ENCODE measurements at places on chromosomes 3 and 15.

- no peak for DNase-seq
These were observed 471.8 kb downstream of the GRM7 start for GRCh38 chr3:7332696-7333095.

GRCh38 chr3:136838641-136839555 is 20.0 kb downstream of the SLC35G2 start:
- DNase-seq, result no peak

GRCh38 chr3:23389089-23389488 is 186.0 kb downstream of the UBE2E2 start:
- DNase-seq, result no peak

- no peak for DNase-seq
These were observed 372.1 kb downstream of the SHQ1 start for GRCh38 chr3:72476139-72476483.

DNA sequence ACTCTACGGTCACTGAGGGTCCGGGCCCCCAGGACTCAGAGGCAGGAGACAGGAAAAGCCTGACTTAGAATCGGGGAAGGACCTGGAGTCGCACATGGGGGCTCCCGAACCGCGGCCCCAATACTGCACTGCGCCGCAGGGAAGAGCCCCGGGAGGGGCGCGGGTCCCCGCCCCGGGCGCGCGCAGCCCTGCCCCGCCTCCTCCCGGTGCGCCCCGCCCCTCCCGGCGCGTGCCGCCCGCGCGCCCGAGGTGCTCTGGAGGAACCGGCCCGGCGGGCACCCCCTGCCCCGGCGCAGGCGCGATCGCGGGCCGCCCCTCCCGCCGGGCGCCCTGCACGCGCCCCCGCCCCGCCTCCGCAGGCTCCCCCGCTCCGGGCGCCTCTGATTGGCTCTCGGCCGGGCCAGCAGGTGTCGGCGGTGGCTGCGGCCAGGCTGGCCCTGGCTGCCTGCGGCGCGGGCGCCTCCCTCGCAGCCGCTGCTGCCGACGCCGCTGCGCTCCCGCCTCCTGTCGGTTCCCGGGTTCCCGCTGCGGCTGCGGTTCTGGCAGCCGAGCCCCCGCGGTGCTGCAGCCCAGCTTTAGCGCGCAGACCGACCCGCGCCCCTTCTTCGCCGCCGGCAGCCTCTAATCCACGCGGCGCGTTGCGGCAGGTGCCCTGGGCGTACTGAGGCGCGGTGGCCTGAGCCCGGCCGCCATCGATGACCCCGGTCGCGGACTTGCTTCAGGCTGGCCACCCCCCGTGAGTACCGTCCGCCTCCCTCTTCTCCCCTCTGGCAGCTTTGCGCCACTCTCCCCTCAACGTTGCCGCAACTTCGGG is at the start of gene MYRIP:
Gene MYRIP, plus strand, starts transcription at position 429 of the 814 bp plus-strand sequence. CDS start 91,208 bp downstream, outside the sequence.
- peak; percentile 70 for DNase-seq

DNA sequence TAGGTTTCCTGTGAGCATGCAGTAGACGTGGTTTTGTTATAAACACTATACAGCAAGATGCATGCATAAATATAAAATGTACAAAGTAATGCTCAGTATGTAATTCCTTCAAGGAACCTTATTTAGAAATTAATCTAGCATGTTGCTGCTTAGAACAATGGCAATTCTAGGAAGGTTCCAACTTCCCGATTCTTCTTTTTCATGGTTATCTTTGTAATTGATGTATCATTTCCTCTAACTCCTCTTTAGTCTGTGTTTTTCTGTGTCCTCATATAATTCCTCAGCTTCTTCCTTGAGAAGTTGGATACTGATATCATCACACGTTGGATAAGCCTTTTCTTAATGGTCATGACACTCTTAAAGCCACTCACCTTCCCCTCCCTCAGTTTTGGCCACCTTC is 3.5 kb downstream of the TSEN2 start:
- no peak for DNase-seq

- DNase-seq, result no peak
These were observed 109.5 kb downstream of the PEX5L start for GRCh38 chr3:179927191-179927590.

GRCh38 chr3:119069725-119070124 is 35.1 kb upstream of the IGSF11 start:
- no peak for DNase-seq

DNA sequence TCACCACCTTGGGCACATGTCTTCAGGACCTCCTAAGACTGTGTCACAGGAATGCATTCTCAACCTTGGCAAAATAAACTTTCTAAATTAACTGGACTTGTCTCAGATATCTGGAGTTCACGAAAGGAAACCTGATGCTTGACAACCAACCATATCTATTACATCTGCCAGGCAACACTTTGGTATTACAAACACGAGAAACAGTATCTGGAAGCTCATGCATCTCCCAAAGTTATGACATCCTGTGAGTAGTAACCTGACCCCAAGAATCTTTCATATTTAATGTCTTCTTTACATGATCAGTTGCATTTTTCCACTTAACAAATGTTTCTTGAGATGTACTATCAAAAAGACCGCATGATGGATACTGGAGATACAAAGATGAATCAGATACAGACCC is 465.3 kb upstream of the AGTR1 start:
- DNase-seq, result no peak

DNA sequence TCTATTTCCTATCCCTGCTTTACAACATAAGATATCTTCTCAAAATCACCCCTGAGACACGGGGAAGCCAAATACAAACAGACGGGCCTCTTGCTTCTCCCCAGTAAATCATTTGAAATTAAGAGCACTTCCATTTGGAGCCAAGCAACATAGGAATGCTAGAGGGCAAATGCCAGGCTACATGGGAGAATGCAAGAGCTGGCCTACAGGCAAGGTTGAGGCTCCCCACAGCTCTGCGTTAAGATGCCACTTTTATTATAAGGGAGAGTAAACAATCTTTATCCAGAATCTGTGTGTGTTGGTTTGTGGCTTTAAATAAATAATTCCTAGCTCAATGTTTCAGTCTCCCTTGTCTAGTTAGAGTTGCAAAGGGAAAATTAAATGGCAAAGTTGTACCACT is 305.1 kb upstream of the KCNH8 start:
- no peak for DNase-seq

DNA sequence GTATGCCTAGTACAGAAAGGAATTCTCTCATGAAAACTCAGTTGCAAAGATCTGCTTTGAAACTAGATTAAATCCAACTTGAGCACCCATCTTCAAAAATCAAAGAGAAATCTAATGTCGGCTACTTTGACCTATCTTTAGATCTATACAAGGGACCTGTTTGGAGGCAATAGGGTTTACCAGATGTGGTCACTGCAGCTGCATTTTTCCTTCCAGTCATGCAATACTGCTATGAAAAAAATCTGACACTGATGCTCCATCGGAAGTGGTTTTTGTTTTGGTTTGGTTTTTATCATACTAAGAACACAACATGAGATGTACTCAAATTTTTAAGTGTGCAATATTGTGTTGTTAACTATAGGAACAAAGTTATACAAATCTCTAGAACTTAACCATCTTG is 169.5 kb downstream of the BCHE start:
- DNase-seq, result no peak

DNA sequence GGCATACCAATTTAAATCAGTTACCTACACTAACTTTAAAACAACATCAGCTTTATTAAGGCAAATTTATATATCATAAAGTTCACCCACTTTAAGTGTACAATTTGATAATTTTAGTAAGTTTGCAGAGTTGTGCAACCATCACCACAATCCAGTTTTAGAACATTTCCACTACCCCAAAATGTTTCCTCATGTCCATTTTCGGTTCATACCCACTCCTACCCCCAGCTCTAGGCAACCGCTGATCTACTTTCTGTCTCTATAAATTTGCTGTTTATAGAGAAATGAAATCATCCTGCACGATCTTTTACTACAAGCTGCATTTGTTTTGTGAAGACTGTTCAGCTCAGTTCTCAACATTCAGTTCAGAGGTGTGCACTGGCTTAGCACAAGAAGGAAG is 31.5 kb upstream of the FAM81A start:
- DNase-seq, result no peak

GRCh38 chr3:181888234-181888633 is 176.5 kb downstream of the SOX2 start:
- DNase-seq, result no peak

GRCh38 chr3:115361806-115362205 is 214.7 kb upstream of the ZBTB20 start:
- no peak for DNase-seq

DNA sequence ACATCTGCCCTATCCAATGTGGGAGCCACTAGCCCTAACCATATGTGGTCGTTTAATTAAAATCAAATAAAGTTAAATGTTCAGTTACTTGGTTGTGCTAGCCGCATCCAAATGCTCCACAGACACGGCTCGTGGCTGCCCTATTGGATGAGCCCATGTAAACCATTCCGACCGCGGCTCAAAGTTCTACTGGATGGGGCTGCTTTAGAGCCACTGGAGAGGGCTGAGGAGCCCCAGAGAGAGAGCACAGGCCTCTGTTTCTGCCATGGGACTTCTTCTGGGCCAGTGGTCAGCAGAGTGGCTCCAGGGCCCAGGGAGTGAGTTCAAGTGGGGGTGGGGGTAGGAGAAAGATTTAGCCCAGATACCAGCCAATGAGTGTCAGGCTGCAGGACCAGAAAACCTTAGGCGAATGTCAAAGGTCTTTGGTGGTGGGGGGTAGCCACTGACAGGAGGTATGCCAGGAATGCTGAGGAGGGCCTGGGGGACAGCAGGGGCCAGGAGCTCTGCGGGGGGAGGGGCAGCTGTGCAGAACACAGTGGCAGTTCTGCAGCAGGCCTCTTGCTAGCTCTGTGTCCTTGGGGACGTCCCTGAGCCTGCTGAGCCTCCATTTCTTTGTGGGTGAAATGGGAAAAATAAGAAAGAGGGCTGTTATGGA is 30.1 kb downstream of the SPSB4 start:
- no peak for DNase-seq

- no peak for DNase-seq
These were observed 49.2 kb downstream of the FAH start for GRCh38 chr15:80202016-80202315.

DNA sequence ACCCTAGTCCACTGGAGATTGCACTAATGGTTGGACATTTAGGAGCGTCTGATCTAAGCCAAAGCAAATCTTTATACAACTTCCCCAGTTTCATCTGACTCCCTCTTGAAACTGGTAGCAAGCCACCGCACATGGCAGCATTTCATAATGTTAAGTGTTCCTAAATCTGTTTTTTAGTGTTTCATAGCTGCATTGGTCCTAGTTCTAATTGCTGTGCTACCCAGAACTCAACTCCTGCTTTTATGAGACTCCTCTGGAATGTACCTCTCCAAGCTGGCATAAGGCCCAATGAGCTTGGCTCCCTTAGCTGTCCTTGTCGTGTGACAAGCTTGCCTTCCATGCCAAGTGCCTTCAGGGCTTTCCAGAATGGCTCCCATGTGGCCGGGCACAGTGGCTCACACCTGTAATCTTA is 65.3 kb upstream of the FLNB start:
- DNase-seq, result no peak

GRCh38 chr3:52243791-52244628 is 1.5 kb upstream of the PPM1M start:
- peak; percentile 63 for DNase-seq

GRCh38 chr15:100340721-100341238 is 995 bp downstream of the ADAMTS17 start:
- no peak for DNase-seq

GRCh38 chr15:32834156-32834555 is 116.4 kb downstream of the GREM1 start:
- DNase-seq, result peak; percentile 36

GRCh38 chr15:75200391-75200764 is 1.3 kb upstream of the C15orf39 start:
- no peak for DNase-seq

DNA sequence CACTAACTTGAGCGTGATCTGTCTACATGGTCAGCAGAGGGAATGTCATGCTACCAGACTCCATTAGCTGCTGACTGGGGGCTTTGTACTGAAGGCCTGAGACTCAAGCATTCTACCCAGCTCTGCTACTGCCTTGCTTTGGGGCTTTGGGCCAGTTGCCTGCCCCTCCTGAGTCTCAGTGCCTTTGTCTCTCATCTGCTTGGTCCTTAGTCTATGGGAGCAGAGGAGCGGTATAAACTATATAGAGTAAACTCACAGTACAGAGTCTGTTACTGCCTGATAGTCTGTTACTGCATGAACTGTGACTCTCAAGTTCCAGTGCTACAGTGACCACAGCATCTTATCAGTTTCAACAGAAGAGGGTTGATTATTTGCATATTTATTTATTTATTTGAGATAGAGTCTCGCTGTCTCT is 38.5 kb upstream of the C15orf39 start:
- no peak for DNase-seq

DNA sequence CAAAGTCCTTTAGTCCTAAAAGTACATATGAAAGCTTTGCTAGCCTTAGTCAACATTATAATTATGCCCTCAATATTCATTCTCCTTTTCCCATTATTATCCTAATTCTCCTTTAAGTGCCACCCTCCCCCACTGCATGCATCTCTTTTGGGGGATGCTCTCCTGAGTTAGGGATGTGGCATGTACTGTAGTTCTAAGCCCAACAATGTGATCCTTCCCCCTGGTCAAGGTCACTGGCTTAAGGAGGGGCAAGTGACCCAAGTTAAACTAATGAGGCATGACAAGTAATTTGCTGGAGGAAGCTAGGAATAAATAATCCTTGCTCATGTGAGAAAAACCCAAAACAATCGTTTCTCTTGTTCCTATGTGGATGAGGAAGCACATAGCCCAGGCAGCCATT is 343.9 kb upstream of the SUCLG2 start:
- DNase-seq, result no peak

DNA sequence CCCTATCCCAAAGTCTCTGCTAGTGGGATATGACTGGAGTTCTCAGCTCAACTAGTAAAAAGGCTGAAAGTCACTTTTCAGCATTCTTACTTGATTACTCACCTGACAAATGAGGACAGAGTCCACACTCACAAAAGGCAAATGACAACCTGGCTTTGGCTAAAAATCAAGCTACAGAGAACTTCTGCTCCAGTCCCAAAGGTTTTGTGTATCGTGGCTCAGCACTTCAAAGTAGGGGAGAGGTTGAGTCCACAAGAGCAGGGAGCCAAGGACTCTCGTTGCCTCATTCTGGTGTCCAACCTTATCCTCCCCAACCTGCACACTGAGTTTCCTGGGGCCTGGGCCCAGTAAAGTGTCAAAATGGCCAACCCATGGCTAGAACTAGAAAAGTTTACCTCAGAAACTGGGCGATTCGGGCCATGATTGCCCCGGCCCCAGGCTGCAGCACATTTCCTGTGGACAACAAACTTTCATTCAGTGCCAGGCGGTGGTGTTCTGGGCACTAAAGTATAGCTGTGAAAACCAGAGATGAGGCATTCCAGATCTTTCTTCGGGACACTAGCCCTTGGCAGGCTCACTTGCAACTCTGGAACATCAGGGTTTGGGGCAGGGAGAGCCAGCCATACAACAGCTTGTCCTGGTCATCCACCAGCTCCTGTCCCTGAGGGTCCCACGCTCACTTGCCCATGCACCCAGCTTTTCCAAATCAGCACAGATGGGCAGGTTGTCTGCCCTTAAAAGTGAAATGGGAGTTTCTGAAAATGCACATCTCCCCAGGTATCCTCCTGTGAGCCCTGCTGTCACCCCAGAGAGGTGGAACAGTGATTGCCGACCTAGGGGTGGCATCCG is 3.1 kb downstream of the ACAA1 start:
- no peak for DNase-seq

- DNase-seq, result no peak
These were observed 12.1 kb downstream of the SACM1L start for GRCh38 chr3:45701172-45701867.

- DNase-seq, result no peak
These were observed 9.4 kb upstream of the ERC2 start for GRCh38 chr3:56477646-56478045.

Data from GM19239 (cell line).